ENCODE measurements at places on chromosomes 7 and 10.

DNA sequence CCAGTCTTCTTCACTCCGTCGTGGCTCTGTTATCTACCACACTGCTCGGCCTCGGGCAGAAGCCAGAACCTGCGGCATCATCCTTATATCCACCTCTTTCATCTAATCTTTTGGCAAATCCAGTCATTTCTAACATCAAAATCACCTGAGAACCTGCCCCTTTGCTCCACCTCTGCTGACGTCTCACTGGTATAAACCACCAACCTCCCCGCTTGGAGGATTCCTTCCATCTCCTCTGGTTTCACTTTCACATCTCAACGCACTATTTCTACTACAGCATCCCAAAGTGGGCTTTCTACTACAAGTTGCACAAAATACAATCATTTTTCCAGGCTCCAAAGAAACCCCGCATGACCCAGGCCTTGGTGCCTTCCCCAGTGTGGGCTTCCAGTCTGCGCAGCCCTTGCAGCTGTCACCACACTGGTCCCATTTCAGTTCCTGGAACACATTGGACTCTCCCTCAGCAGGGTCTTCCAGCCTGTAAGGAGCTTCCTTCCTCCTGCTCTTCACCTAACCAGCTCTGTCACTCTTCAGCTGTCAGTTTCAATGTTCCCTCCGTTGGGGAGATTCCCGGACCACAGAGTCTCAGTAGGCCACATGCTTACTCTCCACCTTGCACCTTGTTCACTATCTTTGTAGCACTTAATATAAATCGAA, 85.0 kb downstream of the PRKCQ start:
- peak; percentile 14 for DNase-seq

GRCh38 chr10:88125766-88126165, 262.3 kb downstream of the PTEN start:
- DNase-seq = no peak

- no peak for DNase-seq
Observed at GRCh38 chr10:570628-571163, 118.8 kb downstream of the DIP2C start.

GRCh38 chr10:46033602-46034011, 3.2 kb upstream of the NCOA4 start:
- DNase-seq = no peak

DNA sequence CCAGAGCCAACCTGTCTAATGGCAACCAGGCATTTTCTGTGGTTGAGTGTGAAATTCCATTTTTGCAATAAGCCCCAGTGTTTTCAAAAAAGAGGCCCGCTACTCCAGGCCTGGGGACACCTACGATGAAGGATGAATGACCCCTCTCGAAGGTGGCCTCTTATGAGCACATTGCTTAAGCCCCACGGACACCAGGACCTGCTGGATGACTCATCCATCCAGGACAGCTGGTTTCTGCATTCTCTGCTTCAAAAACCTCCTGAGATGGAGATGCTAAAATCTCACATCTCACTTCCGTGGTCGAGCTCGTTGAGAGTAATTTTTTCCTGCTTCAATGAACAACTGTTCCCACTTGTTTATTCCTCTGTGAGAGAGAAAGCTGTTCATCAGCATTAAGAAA, 150.2 kb upstream of the FZD8 start:
- no peak for DNase-seq

DNA sequence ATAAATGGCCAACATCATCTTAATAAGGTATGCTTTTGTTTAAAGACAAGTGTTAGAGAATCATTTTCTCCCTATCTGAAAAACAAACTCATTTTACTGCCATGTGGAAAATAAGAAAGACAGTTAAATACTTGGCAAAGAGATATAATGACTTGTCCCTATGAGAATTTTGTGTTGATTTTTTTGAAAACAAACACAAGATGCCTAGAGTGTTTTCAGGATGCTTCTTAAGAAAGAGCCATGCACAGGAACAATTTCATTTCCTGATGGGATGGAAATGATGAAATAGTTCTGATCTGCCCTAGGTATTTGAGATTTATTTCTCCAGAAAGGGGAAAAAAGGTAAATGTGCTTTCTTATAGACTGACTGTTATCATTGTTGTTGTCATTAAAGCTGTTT, 237.5 kb upstream of the GNAI1 start:
- no peak for DNase-seq

- DNase-seq = no peak
Observed at GRCh38 chr10:125605167-125605566, 77.8 kb downstream of the TEX36 start.

GRCh38 chr7:129466796-129467195, 32.6 kb downstream of the STRIP2 start:
- no peak for DNase-seq

DNA sequence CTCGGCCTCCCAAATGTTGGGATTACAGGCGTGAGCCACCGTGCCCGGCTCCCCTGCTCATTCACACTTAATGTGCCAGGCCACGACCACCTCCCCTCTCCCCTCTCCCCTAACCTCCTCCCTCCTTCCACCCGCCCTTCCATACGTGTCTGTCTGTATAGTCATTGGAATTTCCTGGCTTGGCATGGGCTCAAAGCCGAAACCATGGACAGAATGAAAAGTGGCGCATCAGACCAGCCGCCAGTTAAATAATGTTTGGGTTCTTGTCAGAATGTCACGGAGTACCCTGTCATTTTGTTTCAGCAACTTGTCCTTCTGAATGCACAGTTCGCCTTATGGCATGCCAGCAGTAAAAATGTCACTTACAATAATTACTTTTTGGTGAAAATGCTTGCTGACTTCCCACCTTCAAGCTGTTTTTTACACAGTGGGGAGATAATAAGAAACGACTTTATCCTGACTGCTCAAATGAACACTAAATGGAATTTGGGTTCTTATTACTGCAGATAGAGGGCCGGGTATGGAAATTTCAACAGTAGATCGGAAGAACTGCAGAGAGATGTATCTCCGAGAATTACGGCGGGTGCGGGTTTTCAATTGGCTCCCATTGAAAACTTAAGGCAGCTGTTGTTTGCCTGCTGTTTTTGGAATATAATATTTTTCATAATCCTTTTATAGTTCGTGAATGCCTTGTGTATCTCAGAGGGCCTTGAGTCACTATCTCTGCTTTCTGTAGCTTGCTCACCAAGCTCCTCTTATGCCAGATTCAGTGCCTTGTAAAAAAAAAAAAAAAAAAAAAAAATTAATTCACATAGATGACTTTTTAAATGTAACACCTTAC, 65.5 kb upstream of the SH2B2 start:
- DNase-seq = no peak

DNA sequence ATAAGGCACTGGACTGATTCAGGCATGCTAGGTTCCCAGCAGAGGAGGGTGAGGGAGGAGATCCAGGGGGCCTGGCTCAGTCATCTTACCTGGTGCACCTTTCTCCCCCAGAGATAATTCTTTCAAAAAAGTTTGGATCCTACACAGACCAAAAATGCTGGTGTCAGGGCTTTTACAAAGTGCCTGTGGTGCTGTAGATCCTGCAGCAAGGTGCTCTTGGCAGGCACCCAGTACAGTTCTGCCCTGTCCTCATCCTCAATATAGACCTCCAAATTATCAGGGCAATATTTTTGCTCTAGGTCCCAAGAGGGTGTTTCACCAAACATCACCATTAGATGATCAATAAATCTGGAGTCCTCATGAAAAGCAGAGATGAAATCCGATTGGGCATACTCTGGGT, 78.5 kb upstream of the IGFBP3 start:
- no peak for DNase-seq

DNA sequence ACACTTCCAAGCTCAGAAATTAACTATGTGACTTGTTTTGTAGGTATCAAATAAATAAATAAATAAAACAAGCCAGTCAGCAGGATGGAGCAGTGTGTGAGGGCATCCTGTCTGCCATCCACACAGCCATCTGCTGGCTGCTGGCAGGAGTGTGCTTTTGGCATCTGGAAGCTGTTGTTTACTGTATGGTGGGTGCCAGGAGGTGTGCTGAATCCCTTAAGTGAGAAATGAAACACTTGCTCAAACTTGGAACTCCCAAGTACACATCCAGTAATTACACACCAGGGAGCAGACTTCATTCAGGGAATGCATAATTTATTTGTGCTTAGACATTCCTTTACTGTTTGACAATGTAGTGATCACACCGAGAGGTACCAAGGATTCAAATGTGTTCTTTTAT, 16.9 kb upstream of the TAX1BP1 start:
- no peak for DNase-seq

DNA sequence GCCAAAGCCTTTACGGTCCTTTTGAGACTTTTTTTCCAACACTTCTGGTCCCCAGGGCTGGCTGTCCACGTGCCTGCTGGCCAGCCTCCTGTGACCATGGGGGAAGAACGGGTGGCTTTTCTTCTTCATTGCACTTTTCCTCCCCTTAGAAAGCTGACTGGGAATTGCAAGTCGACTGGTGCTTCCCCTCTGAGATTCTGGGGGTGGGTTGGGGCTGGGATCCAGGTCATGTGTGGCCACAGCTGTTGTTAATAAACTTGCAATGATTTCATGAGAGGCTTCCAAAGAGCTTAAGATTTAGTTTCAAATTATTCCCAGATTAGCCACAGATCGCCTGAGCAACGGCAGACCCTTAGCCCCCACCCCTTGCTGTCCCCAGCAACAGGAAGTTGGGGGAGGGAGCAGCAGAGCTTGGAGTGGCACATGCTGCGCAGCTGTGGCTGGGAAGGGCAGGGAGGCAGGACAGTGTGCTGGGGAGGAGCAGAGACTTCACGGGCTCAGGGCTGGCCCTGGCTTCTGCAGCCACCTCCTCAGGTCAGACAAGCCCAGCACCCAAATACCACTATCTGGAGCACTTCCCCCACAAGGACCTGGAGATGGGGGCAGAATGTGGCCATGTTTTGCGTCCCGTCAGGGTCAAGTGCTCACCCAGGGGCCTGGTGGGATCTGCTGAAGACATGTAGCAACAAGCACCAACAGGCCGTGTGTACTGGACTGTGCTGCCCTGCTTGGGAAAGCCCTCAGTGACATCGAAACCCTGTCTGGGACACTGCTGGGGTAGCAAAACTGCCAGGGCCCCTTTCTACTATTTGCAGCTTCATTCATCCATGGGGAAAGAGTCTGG, 147.1 kb downstream of the RNF216 start:
- DNase-seq = no peak

- DNase-seq = no peak
Observed at GRCh38 chr7:30396389-30396788, 82.2 kb downstream of the NOD1 start.

- no peak for DNase-seq
Observed at GRCh38 chr10:53453196-53453595, 680.6 kb upstream of the MBL2 start.

GRCh38 chr10:86372119-86372783, 5.7 kb upstream of the GRID1 start:
- DNase-seq = no peak

- no peak for DNase-seq
Observed at GRCh38 chr10:6350609-6351008, 147.9 kb downstream of the PFKFB3 start.

GRCh38 chr10:93482145-93482834, at the start of gene MYOF:
Gene MYOF (minus strand): TSS chr10:93482334. CDS start chr10:93482194, 140 bp downstream.
- no peak for DNase-seq

- DNase-seq = no peak
Observed at GRCh38 chr7:38978491-38978890, 782 bp downstream of the POU6F2 start.

- no peak for DNase-seq
Observed at GRCh38 chr10:80599424-80599847, 61.7 kb downstream of the SH2D4B start.

- DNase-seq = no peak
Observed at GRCh38 chr7:110056331-110056730, 1034.6 kb upstream of the LRRN3 start.

DNA sequence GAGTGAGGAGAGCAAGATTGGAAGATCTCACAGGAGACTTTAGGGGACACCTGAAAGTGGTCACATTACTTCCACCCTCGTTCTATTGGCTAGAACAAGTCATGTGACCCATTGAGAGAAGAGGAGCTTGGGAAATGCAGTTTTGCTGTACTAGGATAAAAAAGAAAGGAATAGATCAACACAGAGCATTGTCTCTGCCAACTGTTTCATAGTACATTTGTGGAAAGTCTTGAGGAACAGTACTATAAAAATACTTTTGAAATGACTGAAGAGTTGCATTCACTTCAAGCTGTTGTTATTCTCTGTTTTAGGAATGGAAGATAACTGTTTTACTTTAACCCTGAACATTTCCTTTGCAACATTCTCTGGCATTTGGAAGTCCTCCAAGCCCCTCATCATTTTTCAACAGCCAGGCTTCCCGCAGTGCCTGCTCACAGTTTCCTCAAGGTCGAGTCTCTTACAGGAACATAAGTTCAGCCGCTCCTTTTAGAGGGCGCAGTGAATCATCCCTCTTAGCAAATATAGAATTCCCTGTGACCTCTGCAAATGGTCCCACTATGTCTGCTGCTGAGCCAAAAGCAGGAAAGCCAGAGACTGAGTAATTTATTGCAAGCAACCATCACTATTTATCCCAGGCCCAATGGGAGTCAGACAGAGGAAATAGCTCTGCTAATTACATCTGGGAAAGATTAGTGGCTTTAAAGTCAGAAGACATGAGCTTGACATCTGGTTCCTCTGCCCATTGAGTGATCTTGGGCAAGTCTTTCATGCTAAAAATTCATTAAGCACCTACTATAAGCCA, 40.7 kb downstream of the MRPL32 start:
- DNase-seq = no peak

- no peak for DNase-seq
Observed at GRCh38 chr10:106181501-106181900, 983.0 kb downstream of the SORCS1 start.

- no peak for DNase-seq
Observed at GRCh38 chr10:133131734-133132472, 28.1 kb upstream of the KNDC1 start.

DNA sequence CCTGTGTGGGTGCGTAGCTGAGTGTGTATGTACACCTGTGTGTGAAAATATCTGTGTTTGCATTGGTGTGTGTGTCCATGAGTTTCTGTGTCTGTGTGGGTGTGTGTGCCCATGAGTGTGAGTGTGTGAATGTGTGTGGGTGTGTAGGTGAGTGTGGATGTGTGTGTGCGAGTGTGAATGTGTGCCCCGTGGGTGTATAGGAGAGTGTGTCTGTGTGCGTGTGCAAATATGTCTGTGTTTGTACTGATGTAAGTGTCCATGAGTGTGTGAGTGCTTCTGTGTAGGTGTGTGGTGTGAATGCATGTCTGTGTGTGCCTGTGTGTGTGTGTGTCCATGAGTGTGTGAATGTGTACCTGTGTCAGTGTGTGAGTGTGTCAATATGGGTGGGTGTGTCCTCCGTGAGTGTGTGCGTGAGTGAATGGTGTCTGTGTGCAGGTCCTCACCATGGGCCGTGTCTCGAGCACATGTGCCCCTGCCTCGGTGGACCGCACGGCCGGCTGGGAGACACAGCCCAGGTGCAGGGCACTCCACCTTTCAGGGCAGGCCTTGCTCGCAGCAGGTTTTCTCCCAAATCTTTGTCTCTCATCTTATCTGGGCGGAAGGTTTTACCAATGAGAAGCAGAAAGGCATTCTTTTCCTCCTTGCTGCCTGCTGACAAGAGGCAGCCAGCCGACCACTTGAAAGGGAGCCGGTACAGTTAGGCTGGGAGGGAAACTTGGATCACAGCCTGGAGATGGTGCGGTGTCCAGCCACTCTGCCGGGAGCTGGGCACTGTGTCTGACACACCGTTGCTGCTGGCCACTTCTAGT, 107.1 kb upstream of the FAM20C start:
- no peak for DNase-seq

- DNase-seq = no peak
Observed at GRCh38 chr10:30742471-30742870, 112.9 kb upstream of the LYZL2 start.

GRCh38 chr7:38147005-38147404, 31.0 kb upstream of the STARD3NL start:
- no peak for DNase-seq

GRCh38 chr10:79072994-79073645, 4.4 kb downstream of the ZMIZ1 start:
- DNase-seq = no peak
